Thyroid gland (tissue), 4 donors: ENCODE measurements at places on chromosomes 4 and X. TPM values are rescaled to one million over a fixed set of nuclear protein-coding genes. Genes with fewer than 3 reads are reported as not detected.
A peak's percentile ranks its signal among the peaks of the same experiment; 100 is the strongest.

DNA sequence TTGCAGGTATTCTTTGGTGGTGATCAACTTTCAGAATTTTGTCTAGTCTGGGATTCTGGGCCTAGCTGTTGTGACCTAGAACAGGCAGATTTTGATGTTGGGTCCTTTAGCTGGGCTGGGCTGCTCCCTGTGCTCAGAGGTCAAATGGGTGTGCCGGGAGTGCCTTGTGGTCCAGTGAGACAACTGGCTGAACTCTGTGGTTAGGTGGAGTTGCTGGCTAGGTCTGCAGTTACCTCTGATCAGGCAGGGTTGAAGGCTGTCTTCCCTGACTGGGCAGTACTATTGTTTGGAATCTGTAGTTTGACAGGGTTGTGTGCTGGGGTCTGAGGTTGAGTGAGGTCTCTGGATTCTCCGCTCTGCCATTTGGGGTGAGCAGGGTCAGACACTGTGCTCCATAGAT lies 599.3 kb downstream of the RAPGEF2 start:
- DNase-seq = no peak

DNA sequence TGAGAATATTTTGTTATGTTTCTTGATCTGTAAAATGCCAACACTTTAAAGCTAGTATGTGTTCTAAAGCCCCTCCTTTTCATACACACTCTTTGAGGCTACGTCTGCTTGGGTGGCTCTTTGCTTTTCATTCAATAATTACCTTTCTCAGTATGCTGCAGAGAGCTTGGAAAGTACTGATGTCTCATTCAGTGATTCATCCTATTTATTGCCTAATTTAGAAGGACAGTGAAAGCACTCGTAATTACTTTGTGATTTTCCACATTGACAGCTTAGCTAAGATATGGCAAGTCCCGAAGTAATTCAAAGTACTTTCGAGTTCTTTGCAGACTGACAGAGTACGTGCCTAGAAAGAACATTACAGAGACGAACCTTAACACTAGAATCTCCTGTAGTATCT lies 57.2 kb downstream of the BMP15 start:
- DNase-seq = no peak

DNA sequence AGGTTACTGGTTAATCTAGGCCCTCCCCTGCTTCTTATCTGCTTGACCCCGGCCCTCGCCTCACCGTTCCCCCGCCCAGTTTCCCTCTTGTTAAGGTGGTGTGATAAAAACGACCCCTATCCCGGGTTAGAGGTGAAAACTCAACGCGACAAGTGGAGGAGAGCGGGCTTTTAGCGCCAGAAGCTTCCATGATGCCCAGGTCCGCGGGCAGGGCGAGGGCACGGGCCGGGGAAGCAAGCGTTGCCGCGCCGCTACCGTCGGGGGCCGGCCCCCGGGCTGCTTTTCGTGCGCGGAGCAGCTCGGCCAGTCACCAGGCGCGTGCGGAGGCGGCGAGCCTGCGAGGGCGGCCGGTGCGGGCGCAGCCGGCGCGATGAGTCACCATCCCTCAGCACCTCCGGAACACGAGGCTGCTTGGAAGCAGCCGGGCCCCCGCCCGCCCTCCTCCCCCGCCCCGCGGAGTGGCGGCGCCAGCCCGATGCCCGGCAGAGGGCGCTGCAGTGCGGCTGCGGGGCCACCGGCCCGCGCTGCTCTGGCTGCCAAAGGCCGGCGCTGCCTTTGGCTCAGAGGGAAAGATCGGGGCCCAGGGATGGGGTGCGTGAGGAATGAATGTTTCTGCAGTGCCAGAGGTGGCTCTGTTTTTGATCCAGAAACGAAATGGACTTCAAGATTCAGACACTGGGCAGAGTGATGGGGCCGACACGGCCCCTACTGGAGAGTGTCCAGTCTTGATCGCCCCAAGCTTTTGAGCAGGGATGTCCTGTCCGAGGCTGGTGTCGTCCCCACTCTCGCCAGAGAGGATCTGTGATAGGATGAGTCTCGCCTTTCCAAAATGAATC lies 107.8 kb downstream of the NHSL2 start:
- peak; percentile 81 for DNase-seq

GRCh38 chr4:129490516-129490915 lies 394.6 kb downstream of the C4orf33 start:
- DNase-seq = no peak

GRCh38 chr4:71240094-71240493 lies 98.7 kb upstream of the SLC4A4 start:
- DNase-seq = no peak

DNA sequence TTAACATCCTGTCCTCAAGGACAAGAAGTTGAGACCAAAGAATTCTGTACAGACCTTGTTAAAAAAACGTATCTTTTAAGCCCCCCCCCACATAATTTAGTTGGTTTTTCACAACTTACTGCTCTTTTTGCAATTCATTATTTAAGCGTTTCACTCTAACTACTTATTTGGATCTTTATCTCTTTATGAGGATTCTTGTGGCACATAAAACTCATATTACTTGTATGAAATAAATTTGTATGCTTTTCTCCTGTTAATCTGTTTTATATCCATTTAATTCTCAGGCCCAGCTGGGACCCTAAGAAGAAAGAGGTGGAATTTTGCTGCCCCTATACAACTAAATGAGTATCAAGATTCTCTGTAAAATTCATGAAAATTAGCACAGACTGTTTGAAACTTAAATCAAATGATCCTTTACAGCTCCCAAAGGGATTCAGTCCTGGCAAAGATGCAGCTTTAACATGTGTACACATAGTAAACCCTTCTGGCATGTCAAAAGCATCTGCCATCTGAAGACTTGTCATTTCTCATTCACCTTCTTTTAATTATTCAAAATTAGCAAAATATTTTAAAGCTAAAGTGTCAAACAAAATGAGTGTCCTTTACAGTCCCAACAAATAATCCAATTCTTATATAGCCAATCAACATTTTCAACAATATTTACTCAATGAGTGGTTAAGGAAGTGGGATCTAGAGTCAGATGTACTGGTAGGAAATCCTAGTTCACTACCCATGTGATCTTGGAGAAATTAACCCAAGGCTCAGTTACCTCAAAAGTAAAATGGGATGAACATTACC lies 17.7 kb downstream of the ARAP2 start:
- DNase-seq = no peak

Gene USP27X
- 2.3 TPM for total RNA-seq

Gene BST1
- total RNA-seq = 4.1 TPM

- no peak for DNase-seq
These were observed 3.8 kb downstream of the CHST7 start for GRCh38 chrX:46577221-46578005.

DNA sequence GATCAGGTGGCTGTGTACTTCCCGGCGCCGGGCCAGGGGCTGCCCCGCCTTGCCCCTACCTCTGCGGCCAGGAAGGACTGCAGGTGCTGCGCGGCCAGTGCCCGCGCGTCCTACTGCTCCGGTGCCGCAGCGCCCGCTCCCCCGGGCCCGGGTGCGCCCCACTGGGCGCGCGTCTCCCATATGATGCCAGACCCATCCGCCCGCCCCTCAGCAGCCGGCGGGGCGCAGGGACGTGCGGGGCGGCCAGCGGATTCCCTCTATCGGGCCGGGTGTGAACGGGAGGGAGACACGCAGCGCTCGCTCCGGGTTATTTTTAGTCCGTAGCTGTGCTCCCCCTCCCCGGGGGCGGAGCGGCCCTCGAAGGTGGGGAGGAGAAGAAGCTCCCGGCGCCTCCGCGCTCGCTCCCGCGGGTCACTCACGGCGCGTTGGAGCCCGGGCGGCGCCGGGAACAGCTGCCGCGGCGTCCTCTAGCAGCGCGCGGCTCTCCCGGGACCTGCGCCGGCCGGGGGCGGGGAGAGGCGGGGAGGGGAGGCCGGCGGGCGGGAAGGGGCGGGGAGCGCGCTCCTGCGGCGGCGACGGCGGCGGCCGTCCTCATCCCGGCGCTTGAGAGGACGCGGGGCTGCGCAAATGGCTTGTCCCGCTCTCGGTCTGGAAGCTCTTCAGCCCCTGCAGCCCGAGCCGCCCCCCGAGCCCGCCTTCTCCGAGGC lies 103.6 kb downstream of the UCHL1 start:
- peak; percentile 90 for DNase-seq

- DNase-seq = no peak
These were observed 64.8 kb upstream of the HELT start for GRCh38 chr4:184953421-184953945.

Gene HELT
- not detected for total RNA-seq

Gene CDS1
- total RNA-seq = 37.9 TPM

- no peak for DNase-seq
These were observed 126.5 kb downstream of the SLIT2 start for GRCh38 chr4:20378181-20378580.

GRCh38 chr4:48499551-48500066 lies 9.6 kb downstream of the ZAR1 start:
- DNase-seq = no peak

GRCh38 chrX:14032406-14032805 lies 2.7 kb upstream of the GEMIN8 start:
- DNase-seq = peak; percentile 27

- no peak for DNase-seq
These were observed 195.4 kb upstream of the MAMLD1 start for GRCh38 chrX:150167482-150168324.

DNA sequence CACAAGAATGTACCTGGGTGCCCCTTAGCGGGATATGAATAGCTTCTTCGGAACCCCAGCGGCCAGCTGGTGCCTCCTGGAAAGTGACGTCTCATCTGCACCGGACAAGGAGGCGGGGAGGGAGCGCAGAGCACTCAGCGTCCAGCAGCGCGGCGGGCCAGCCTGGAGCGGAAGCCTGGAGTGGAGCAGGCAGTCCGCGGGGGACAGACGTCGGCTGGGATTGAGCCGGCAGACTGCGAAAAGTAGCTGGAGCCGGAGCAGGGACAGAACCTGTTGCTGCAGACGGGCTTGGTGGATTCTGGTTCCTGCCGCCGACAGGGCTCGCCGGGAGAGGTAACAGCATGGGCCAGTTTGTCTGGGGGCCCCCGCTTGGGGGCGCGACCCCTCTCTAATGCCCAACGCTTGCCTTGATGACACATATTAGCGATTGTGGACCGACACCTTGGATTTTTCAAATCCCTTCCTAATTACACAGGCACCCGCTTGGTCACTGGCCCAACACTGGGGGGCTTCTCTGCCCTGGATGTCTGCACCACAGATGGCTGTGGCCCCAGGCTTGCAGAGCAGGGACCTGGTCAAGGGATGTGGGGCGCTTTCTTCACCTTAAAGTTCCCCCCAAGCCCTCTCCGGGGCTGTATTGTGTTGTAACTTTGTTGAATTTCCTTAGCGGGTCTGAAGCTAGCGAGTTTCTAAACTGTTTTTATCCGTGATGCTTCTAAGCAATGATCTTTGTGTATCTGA lies at the start of gene NPFFR2:
TSS of gene NPFFR2 (plus strand) at position 133 of the 741 bp plus-strand sequence. CDS start 96,592 bp downstream, outside the sequence.
- peak; percentile 72 for DNase-seq

- DNase-seq = peak; percentile 67
These were observed 71.0 kb downstream of the PRSS12 start for GRCh38 chr4:118281611-118282442.

Gene MGAT4D
- not detected for total RNA-seq

- DNase-seq = no peak
These were observed 14.0 kb upstream of the KIAA0232 start for GRCh38 chr4:6768539-6768905.

- no peak for DNase-seq
These were observed 53.4 kb upstream of the ATP8A1 start for GRCh38 chr4:42710329-42710728.

GRCh38 chr4:87387237-87387636 lies 3.8 kb downstream of the HSD17B11 start:
- no peak for DNase-seq

- DNase-seq = no peak
These were observed 46.6 kb upstream of the PGRMC2 start for GRCh38 chr4:128334256-128334655.

- no peak for DNase-seq
These were observed 521.9 kb upstream of the BOD1L1 start for GRCh38 chr4:14149176-14150053.

Gene LPAR4
- 2.0 TPM for total RNA-seq
